Amniotic epithelial cell (primary cell): ENCODE measurements at places on chromosomes 13 and 19.

- peak; percentile 15 for DNase-seq
Observed at GRCh38 chr19:5293612-5294378, 46.8 kb downstream of the PTPRS start.

- no peak for DNase-seq
Observed at GRCh38 chr13:31878955-31879354, 139.6 kb downstream of the RXFP2 start.

DNA sequence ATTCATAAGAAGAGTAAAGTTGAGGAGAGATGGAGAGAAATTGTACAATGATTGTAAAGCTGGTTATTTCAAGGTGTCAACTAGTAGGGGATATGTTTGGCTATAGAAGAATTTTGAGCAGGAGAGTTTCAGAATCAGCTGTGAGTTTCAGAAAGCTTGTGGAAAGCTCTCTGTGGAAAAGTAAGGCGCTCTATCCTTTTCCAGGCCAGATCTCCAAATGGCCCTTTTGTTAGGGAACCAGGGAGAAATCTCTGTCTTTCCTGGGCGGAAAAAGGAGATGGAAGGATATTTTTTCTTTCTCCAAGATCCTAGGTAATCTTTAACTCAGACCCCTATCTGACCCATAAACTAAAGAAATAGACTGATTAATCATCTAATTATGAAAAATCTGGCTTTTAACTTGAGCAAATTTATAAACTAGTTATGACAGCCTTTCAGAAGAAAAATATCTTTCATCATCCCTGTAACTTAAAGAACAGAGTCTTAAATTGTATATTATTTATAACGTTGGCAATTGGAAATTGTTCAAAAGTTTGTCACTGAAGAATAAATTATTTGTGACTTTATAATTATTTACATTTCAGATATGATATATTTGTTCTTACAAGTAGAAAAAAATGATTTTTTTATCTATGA lies 34.5 kb downstream of the SPRY2 start:
- no peak for DNase-seq

DNA sequence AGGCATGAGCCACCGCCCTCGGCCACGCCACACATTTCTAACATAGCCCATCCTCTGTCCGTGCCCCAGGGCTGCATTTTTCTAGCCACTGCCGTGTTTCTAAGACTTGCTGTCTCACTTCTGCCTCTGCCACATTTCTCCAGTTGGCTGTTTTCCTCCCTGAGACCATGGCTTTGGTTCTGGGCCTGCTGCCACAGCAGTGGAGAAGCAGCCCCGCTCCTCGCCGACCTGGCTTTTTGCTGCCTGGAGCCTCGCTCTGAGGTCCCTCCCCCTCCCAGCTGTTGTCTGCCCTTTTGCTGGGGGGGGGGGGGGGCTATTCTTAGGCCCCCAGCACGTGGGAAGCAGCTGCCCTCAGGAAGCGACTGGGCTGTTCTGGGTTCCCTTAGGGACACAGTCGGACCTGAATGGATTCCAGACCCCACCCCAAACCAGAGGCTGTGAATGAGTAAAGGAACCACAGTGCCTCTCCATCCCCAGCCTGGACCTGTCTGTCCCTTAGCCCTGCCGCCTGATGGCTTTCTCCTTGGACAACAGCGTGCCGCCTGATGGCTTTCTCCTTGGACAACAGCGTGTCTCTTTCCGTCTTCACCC lies 3.3 kb downstream of the GYS1 start:
- DNase-seq, result no peak

DNA sequence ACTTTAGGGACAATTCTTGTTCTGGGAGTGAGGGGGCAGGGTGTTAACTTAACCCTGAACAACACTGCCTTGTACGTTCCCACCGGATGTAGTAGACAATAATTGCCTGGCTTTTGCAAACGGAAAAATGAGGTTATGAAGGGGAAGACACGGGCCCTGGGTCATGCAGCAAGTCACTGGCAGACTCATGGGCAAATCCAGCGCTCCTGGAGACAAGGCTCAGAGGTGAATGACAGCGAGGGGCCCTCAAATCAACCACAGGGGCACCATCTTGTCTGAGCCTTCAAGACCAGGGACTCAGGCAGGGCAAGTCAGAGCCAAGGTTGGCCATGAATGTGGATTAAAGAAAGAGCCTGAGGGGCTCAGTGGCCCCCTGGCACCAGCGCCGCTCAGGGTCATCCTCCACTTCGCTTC lies 2.8 kb downstream of the RASA3 start:
- DNase-seq, result no peak

DNA sequence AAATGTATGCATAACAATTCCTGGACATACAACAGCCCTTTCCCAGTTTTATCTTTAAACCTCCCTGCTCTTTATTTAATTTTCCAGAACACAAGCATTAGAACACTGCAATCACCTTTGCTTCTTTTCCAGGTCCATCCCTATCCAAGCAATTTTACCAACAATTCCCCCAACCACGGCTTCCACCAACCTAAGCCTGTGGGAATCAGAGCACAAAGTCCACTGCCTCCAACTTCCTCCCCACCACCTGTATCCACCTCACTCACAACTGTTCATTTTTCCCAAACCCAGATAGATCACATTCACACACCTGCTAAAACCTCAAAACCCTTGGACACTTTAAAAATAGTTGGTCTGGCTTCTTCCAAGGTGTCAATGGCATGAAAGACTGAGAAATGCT lies 39.5 kb downstream of the FOXO1 start:
- no peak for DNase-seq
